CD4-positive, alpha-beta T cell (primary cell): ENCODE measurements at places on chromosomes 1 and 21. TPM values are rescaled to one million over a fixed set of nuclear protein-coding genes. Genes with fewer than 3 reads are reported as not detected.

- no peak for DNase-seq
- H3K27ac ChIP-seq, result no peak overlapping the region
- H3K36me3 ChIP-seq, result no peaks in the 10 kb centered on the region
- no peaks in the 10 kb centered on the region for H3K27me3 ChIP-seq
- peak overlapping the region; percentile 15 for H3K4me3 ChIP-seq
These were observed 12.4 kb downstream of the NRIP1 start for GRCh38 chr21:15052459-15052763.

GRCh38 chr1:117001254-117001927, at the start of gene CD101:
Gene CD101, plus strand, starts transcription at chr1:117001760. Its CDS starts 58 bp downstream, at chr1:117001818.
- H3K4me3 ChIP-seq, result no peak within 1 kb of the TSS
- no peaks in the 10 kb centered on the region for H3K27me3 ChIP-seq
- DNase-seq, result no peak
- H3K36me3 ChIP-seq, result no peaks in the 10 kb centered on the region
- H3K4me1 ChIP-seq, result peaks cover 28% of the 10 kb centered on the region

Gene DMBX1
- total RNA-seq, result not detected

GRCh38 chr1:247884797-247885413, 10.5 kb upstream of the OR2W3 start:
- no peaks in the 10 kb centered on the region for H3K4me1 ChIP-seq
- no peak overlapping the region for H3K27ac ChIP-seq
- H3K4me3 ChIP-seq, result no peak overlapping the region
- H3K36me3 ChIP-seq, result no peaks in the 10 kb centered on the region
- H3K27me3 ChIP-seq, result no peaks in the 10 kb centered on the region

GRCh38 chr1:61083013-61083806, 849 bp downstream of the NFIA start:
- H3K4me1 ChIP-seq, result peaks cover 34% of the 10 kb centered on the region
- no peak overlapping the region for H3K27ac ChIP-seq
- H3K27me3 ChIP-seq, result no peaks in the 10 kb centered on the region
- no peaks in the 10 kb centered on the region for H3K36me3 ChIP-seq
- peak overlapping the region; percentile 79 for H3K4me3 ChIP-seq

GRCh38 chr1:69441496-69441895, 126.2 kb upstream of the LRRC7 start:
- no peaks in the 10 kb centered on the region for H3K36me3 ChIP-seq
- no peak for DNase-seq
- no peaks in the 10 kb centered on the region for H3K27me3 ChIP-seq
- H3K4me1 ChIP-seq, result no peaks in the 10 kb centered on the region

Gene RGS8
- not detected for total RNA-seq

GRCh38 chr1:61851849-61852669, 109.8 kb downstream of the PATJ start:
- H3K27ac ChIP-seq, result no peak overlapping the region
- DNase-seq, result no peak
- no peak overlapping the region for H3K4me3 ChIP-seq
- peaks cover 16% of the 10 kb centered on the region for H3K36me3 ChIP-seq
- no peaks in the 10 kb centered on the region for H3K27me3 ChIP-seq
- no peaks in the 10 kb centered on the region for H3K4me1 ChIP-seq

GRCh38 chr1:192954705-192955265, 104.4 kb downstream of the UCHL5 start:
- H3K27me3 ChIP-seq, result no peaks in the 10 kb centered on the region
- no peaks in the 10 kb centered on the region for H3K4me1 ChIP-seq
- H3K27ac ChIP-seq, result no peak overlapping the region
- H3K36me3 ChIP-seq, result no peaks in the 10 kb centered on the region
- DNase-seq, result no peak

DNA sequence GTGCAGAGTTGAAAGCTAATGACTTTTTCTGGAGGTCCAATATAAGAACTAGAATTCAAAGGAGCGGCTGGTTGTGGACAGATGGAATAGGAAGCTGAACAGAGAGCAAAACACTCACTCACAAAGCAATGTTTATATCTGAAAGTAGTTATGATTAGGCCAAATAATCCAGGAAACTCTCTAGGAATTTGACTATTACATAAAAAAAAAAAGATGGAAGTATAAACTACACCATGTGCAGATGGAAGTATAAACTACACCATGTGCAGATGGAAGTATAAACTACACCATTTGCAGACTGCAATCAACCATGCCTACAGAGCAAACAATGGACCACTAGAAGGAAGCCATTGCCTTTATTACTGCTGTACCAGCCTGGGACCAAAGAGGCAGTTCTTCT, 771.1 kb downstream of the BRINP3 start:
- DNase-seq, result no peak
- H3K4me3 ChIP-seq, result no peak overlapping the region
- no peaks in the 10 kb centered on the region for H3K4me1 ChIP-seq
- no peaks in the 10 kb centered on the region for H3K36me3 ChIP-seq
- H3K27ac ChIP-seq, result no peak overlapping the region
- H3K27me3 ChIP-seq, result no peaks in the 10 kb centered on the region

GRCh38 chr1:58983162-58983561, 199.3 kb upstream of the JUN start:
- no peaks in the 10 kb centered on the region for H3K27me3 ChIP-seq
- no peak overlapping the region for H3K4me3 ChIP-seq
- no peak overlapping the region for H3K27ac ChIP-seq
- no peaks in the 10 kb centered on the region for H3K36me3 ChIP-seq
- peaks cover 18% of the 10 kb centered on the region for H3K4me1 ChIP-seq

Gene LAD1
- total RNA-seq, result not detected

Gene CADM3
- total RNA-seq, result not detected

DNA sequence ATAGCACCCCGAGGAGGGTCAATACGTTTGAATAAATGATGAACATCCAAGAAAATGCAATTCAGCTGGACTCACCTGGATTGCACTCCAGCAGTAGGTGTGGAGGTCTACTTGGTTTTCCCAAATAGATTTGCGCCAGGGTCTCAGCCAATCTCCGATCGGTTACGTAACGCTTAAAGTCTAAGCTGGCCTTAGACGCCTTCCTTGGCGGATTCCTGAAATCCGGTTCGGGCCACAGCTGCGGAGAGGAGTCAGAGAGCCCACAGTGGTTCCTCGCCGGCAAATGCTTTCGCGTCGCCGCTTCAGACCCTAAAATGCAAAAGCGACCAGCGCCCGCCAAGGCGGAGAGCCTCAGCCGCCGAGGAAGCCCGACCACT, 322 bp downstream of the TFB2M start:
- H3K27ac ChIP-seq, result peak overlapping the region; percentile 89
- H3K4me1 ChIP-seq, result peaks cover 34% of the 10 kb centered on the region
- no peaks in the 10 kb centered on the region for H3K27me3 ChIP-seq
- peaks cover 6% of the 10 kb centered on the region for H3K36me3 ChIP-seq
- H3K4me3 ChIP-seq, result peak overlapping the region; percentile 92

DNA sequence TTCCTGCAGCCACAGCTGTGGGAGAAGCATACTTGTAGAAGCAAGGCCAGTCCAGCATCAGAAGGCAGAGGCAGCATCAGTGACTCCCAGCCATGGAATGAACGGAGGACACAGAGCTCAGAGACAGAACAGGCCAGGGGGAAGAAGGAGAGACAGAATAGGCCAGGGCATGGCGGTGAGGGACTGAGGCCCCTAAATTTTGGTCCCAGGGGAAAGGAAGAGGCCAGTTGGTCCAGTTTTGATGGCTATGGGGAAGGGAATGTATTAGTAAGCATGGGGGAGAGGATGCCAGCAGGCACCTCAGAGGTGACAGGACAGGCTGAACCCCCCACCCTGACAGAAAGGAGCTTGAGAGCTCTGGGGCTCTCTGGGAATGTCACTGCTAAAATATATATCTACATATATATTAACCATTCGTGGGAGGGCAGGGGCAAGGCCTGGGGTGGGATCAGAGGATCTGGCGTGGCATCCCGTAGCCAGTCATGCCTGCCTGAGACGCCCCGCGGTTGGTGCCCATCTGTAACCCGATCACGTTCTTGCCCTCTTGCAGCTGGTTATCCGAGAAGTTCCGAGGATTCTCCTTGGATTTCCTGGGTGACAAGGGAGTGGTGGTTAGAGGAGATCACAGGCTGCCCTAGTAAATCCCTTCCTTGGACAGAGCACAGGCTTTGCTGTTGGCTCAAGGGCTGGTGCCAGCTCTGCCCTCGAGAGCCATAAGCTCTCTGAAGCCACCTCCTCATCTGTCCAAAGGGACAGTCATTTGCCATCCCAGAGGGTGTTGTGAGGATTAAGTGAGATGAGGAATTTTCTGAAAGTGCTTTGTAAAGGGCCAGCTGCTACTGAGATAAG, 6.7 kb downstream of the TAGLN2 start:
- no peak for DNase-seq
- H3K4me3 ChIP-seq, result no peak overlapping the region
- peaks cover 65% of the 10 kb centered on the region for H3K36me3 ChIP-seq
- H3K27ac ChIP-seq, result no peak overlapping the region

DNA sequence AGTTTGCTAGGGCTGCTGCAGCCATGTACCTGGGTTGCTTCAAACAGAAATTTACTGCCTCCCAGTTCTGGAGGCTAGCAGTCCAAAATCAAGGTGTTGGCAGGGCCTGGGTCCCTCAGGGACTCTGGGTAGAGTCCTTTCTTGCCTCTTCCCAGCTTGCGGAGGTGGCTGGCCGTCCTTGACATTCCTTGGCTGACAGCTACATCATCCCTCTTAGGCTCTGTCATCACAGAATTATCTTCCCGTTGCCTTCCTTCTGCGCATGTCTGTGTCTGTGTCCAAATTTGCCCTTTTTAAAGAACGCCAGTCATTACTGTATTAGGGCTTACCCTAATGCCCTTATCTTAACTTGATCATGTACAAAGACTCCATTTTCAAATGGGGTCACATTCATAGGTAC, 37.6 kb upstream of the PGBD5 start:
- no peak overlapping the region for H3K27ac ChIP-seq
- DNase-seq, result no peak
- peaks cover 3% of the 10 kb centered on the region for H3K27me3 ChIP-seq

DNA sequence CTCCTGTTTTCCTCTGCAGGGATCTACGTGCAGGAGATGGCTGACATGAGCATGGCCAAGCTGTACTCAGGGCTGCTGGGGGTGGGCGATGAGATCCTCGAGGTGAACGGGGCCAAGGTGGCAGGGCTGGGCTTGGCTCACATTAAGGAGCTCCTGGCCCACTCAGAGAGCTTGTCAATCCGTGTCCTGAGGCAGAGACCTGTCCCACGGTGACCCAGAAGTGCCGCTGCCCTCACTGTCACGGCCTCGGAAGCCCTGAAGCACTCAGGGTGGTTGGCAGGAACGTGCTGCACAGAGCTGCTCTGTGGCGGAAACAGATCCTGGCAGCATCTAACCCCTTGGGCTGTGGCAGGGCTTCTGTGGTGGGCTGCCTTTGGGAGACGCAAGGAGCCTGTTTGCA, 37.6 kb downstream of the KIAA1614 start:
- H3K27me3 ChIP-seq, result no peaks in the 10 kb centered on the region
- H3K4me1 ChIP-seq, result peaks cover 17% of the 10 kb centered on the region
- H3K36me3 ChIP-seq, result no peaks in the 10 kb centered on the region
- H3K4me3 ChIP-seq, result no peak overlapping the region
- H3K27ac ChIP-seq, result no peak overlapping the region
